Mesothelial cell of epicardium (in vitro differentiated cells): ENCODE measurements at places on chromosomes 7 and 10. TPM values are rescaled to one million over a fixed set of nuclear protein-coding genes. Genes with fewer than 3 reads are reported as not detected.

DNA sequence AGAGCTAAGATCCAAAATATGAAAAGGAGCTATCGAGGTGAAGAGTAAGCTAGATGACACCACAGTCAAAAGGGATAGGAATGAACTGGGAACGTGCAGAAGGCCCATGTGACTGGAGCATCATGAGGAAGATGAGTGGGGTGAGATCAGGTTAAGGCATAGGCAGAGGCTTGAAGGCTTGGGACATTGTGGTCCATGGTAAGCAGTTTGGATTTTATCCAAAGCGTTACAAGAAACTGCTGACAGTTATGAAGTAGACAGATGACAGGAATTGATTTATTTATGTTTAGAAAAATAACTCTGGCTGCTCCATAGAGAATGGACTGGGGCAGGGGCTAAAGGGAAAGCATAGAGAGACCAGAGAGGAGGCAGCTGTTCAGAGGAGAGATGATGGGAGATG, 18.1 kb upstream of the PANK1 start:
- H3K27me3 ChIP-seq, result no peaks in the 10 kb centered on the region
- no peaks in the 10 kb centered on the region for H3K4me1 ChIP-seq
- H3K4me3 ChIP-seq, result no peak overlapping the region
- H3K27ac ChIP-seq, result no peak overlapping the region
- no peaks in the 10 kb centered on the region for H3K36me3 ChIP-seq
- DNase-seq, result no peak

- peaks cover 18% of the 10 kb centered on the region for H3K4me1 ChIP-seq
- no peak overlapping the region for H3K27ac ChIP-seq
- DNase-seq, result no peak
- H3K36me3 ChIP-seq, result no peaks in the 10 kb centered on the region
Measured at GRCh38 chr10:120460186-120460585, 3.2 kb downstream of the PLPP4 start.

- H3K4me3 ChIP-seq, result no peak overlapping the region
- no peak for DNase-seq
- no peaks in the 10 kb centered on the region for H3K36me3 ChIP-seq
- H3K27ac ChIP-seq, result no peak overlapping the region
- H3K27me3 ChIP-seq, result peaks cover 22% of the 10 kb centered on the region
- H3K4me1 ChIP-seq, result no peaks in the 10 kb centered on the region
Measured at GRCh38 chr7:38153515-38153914, 24.5 kb upstream of the STARD3NL start.

DNA sequence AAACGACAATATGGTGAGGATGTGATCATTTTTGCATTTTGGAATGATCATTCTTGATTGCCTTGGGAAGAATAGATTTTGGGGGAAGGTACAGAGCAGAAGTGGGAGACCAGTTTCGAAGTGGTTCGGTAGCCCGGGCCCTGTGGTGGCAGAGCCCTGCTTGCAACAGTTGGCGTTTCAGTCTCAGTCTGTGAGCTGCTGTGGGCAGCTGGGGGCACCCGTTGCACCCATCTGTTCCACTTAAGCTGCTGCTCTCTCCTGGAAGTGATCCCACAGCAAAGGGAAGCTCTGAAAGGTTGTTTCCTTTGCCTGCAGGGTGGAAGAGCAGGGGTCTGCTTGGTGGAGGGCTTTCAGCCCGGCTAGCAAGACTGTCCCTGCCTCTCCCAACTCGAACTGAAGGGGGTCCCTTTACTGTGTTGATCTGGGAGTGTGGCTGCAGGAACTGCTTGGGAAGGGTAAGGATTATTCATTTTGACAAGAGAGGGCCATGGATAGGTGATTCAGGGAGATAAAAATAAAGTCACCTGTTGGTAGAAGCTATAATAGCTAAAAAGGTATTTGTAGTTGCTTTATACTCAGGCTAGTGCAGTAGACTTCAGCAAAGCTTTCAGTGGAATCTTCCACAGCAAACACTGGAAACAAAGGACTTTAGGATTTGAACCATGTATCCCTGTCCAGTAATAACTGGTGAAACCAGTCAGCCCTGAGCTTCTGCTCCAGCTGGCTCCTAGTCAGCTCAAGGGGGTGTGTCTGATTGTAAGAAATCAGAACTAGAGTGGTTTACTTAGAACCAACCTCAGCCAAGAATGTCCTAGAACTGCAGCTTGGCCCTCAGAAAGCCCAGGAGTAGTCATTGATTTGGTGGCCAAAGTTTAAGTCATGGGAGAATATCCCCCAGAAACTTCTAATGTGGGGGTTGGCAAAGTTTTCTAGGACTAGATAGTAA, 53.1 kb upstream of the PDCD4 start:
- H3K4me1 ChIP-seq, result peaks cover 46% of the 10 kb centered on the region
- H3K4me3 ChIP-seq, result no peak overlapping the region
- H3K27me3 ChIP-seq, result no peaks in the 10 kb centered on the region
- H3K36me3 ChIP-seq, result peaks cover 7% of the 10 kb centered on the region
- peak overlapping the region; percentile 33 for H3K27ac ChIP-seq

GRCh38 chr10:89213191-89213808, 6.2 kb upstream of the CH25H start:
- no peak for DNase-seq
- H3K36me3 ChIP-seq, result no peaks in the 10 kb centered on the region
- peaks cover 7% of the 10 kb centered on the region for H3K4me1 ChIP-seq
- no peak overlapping the region for H3K4me3 ChIP-seq

GRCh38 chr10:42768581-42769152, 13.9 kb upstream of the BMS1 start:
- no peak overlapping the region for H3K27ac ChIP-seq
- H3K4me3 ChIP-seq, result no peak overlapping the region
- H3K27me3 ChIP-seq, result peaks cover 11% of the 10 kb centered on the region
- H3K36me3 ChIP-seq, result no peaks in the 10 kb centered on the region
- H3K4me1 ChIP-seq, result no peaks in the 10 kb centered on the region

- H3K27me3 ChIP-seq, result no peaks in the 10 kb centered on the region
- DNase-seq, result no peak
- no peak overlapping the region for H3K27ac ChIP-seq
Measured at GRCh38 chr7:29035044-29035740, 77.1 kb upstream of the TRIL start.

- H3K4me1 ChIP-seq, result peaks cover 17% of the 10 kb centered on the region
- no peak overlapping the region for H3K27ac ChIP-seq
- no peak overlapping the region for H3K4me3 ChIP-seq
- peaks cover 3% of the 10 kb centered on the region for H3K27me3 ChIP-seq
- no peak for DNase-seq
Measured at GRCh38 chr7:148395990-148396716, 194.4 kb upstream of the C7orf33 start.

- H3K27ac ChIP-seq, result no peak overlapping the region
- no peaks in the 10 kb centered on the region for H3K36me3 ChIP-seq
- H3K4me1 ChIP-seq, result peaks cover 41% of the 10 kb centered on the region
- DNase-seq, result no peak
Measured at GRCh38 chr10:119373294-119374102, 166.1 kb downstream of the GRK5 start.

GRCh38 chr10:96691761-96692160, 28.6 kb downstream of the PIK3AP1 start:
- no peaks in the 10 kb centered on the region for H3K4me1 ChIP-seq
- H3K36me3 ChIP-seq, result no peaks in the 10 kb centered on the region
- DNase-seq, result no peak
- no peak overlapping the region for H3K4me3 ChIP-seq

CCDC3 gene
- total RNA-seq, result 5.2 to 5.7 TPM (median 5.4 TPM) in 3 replicates

LIPM gene
- not detected in 3 replicates for total RNA-seq

PPP1R9A gene
- total RNA-seq, result 37.6 to 39.3 TPM (median 38.8 TPM) in 3 replicates

COX15 gene
- total RNA-seq, result 52.0 to 53.0 TPM (median 52.6 TPM) in 3 replicates

RTKN2 gene
- 6.0 to 6.9 TPM (median 6.1 TPM) in 3 replicates for total RNA-seq

CDHR1 gene
- total RNA-seq, result 0.16 to 0.25 TPM (median 0.24 TPM) in 3 replicates

ANKRD61 gene
- 0.20 to 0.29 TPM in 2 of 3 replicates, not detected in the other for total RNA-seq

ETV1 gene
- total RNA-seq, result 23.0 to 26.6 TPM (median 25.2 TPM) in 3 replicates
